T-helper 2 cell (primary cell): ENCODE measurements at places on chromosomes 1 and 21.
A peak's percentile ranks its signal among the peaks of the same experiment; 100 is the strongest.

DNA sequence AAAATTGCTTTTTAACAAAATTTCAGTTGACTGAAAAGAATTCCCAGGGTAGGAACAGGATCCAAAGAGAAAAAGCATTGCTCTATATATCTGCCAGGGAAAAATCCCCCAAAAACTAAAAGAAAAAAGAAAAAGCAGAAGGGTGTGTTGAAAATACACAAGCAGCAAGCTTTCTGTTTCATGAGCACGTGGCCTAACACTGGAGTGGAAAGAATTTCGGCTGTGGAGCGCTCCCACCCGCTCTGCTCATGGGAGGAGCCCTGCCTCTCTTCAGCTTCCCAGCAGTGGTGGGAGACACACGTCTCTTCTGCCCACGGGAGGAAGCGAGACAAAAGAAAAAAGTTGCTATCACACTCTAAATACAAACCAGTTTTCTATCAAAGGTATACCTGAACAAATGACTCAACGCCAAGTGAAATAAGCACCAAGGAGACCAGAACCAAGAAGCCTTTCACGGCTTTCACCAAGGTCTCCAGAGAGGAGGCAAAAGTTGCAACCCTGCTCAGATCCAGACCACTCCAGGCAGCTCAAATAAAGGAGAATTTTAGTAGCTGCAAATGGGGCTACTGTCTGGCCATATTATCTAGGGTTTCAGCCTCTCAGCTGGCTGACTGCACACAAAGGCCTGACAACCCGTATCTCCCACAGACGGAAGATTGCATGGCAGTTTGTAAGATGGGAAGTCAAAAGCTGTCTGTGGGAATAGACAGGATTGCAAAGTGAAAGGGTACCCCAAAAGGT, 29.5 kb upstream of the ZNF496 start:
- DNase-seq: no peak

GRCh38 chr1:158799689-158800088, 18.7 kb upstream of the OR6N2 start:
- DNase-seq: no peak

GRCh38 chr1:159944623-159945455, 574 bp downstream of the IGSF9 start:
- no peak for DNase-seq

DNA sequence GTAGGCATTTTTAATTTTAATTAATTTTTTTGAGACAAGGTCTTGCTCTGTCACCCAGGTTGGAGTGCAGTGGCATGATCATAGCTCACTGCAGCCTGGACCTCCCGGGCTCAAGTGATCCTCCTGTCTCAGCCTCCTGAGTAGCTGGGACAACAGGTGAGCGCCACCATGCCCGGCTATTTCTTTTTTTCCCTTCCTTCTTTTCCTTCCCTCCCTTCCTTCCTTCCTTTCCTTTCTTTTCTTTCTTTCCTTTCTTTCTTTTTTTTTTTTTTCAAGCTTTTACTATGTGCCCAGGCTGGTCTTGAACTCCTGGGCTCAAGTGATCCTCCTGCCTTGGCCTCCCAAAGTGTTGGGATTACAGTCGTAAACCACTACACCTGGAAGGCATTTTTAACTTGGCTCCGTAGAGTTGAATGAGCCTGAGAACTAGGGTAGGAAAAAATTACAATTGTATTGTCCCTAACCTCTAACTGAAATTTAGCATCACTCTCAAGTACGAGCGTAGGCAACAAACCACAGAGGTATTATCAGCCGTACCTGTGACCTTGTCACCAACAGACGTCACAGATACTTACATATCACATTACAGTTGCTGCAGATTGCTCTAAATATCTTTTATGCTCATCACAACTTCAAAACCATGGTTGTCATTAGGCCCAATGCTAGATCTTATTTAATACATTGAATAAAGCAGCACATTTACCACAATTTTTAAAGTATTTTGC, 8.0 kb downstream of the RUNX3 start:
- peak; percentile 38 for DNase-seq

DNA sequence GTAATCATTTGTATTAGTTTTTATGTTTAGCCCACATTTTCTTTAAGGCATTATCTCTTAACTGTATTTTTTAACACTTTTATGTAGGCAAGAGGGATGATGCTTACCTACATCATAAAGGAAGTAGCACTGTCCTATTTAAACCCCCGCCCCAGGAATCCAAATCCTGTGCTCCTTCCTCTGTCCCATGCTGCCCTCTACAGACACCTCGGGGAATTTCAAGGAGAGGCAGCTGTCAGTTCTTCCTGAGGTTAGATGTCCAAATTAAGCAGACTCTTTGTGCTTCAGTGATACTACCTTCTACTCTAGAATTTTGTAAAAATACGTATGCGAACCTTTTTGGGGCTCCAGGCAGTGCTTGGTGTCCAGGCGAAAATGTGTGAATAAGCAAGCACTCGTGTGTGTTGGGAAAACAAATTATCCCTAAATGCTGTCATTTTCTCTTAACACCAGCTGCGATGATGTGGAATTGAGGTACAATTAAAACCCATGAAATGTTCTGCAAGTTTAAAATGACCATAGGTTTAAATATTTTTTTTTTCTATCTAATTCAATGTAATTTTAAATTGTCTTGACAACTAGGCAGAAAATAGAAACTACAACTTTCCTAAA, 19.2 kb downstream of the CRCT1 start:
- no peak for DNase-seq
